Kidney (tissue), 22 donors: ENCODE measurements at places on chromosomes 12 and 14. TPM values are rescaled to one million over a fixed set of nuclear protein-coding genes. Genes with fewer than 3 reads are reported as not detected.

Gene CCDC38
- 0.31 TPM for total RNA-seq

Gene P2RX2
- total RNA-seq: 0.19 TPM

Gene LRTM2
- total RNA-seq: not detected

Gene FIGNL2
- 6.1 TPM for total RNA-seq

Gene CMKLR1
- 25.7 TPM for total RNA-seq

Gene C1QL4
- 1.0 TPM for total RNA-seq

Gene PIWIL1
- 0.31 TPM for total RNA-seq
